ENCODE measurements at places on chromosomes 2 and 18.

DNA sequence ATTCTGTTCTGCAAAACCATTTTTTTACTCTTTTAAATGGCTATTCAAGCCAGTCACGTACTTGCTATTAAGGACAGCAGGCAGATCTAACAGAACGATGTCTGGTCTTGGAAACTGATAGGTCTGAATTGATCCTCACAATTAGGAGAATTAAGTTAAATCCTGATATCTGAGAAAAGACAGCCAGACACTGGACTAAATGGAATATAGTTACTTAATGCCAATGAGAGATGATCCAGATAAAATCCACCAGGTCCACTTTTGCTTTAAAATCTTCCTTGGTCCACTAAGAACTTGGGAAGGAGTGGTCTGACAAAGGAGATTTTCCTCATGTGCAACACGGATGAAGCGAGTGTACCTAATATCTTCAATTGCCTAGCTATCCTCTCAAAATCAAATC, 86.9 kb downstream of the PLEKHM3 start:
- DNase-seq, result no peak

DNA sequence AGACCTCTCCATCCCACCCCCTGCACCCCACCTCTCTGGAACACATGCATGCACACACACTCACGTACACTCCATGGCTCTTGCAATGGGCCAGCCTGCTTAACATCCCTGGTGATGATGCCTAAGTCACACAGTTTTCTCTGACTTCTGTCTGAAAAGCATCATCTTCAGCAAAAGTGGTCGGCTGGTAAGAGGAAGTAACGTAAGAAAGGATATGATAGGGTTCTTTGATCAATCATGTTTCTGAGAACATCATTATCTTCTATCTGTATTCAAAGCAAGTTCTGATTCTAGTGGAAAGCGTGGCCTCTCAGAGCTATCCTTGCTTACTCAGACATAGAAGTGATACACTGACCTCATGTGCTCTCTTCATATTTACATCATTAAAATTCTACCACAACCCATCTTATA, 11.4 kb upstream of the NDUFV2 start:
- no peak for DNase-seq

GRCh38 chr18:13026583-13027270, 35.6 kb downstream of the CEP192 start:
- DNase-seq, result no peak

GRCh38 chr2:13137679-13138078, 420.9 kb downstream of the TRIB2 start:
- no peak for DNase-seq
